ENCODE measurements at places on chromosomes 12 and 14. TPM values are rescaled to one million over a fixed set of nuclear protein-coding genes. Genes with fewer than 3 reads are reported as not detected.

DNA sequence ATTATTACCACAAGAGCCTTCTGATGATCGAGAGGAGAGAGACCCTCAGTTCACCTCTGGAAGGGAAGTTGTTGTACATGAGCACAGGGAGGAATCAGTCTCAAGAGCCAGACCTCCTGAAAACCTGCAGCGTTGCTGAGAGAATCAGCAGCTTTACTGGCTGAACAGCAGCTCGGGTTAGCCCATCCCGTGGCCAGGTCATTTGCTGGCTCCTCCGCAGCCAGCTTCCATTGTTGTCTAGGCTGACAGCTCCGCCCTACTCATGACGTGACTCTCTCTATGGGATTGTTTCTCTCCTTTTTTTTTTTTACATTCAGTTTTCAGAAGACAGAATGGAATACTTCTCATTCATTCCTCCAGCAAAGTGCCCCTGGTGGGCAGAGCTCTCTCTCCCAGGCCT is 69.9 kb downstream of the TGFB3 start:
- DNase-seq = peak; percentile 66

Gene TEX22
- 0.71 TPM for total RNA-seq

DNA sequence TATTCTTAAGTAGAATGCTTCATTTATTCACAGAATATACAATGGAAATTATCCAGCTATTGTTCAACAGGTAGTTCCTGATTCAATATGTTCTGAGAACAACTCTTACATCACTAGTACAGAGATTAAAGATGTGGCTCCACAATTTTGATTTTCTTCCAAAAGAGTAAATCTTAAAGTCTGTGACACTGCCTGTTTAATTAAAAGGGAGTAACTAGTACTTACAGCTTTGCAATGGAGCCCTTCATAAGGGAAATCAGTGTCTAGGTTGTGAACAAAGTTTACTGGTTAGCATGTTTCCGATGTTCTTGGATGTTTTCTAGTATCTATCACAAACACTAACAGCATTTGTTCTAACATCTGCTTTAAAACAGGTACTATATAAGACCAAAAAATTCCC is 30.8 kb downstream of the MIA2 start:
- no peak for DNase-seq

GRCh38 chr12:25315388-25315787 is 64.7 kb upstream of the KRAS start:
- no peak for DNase-seq

Gene IGF1
- total RNA-seq = 391 TPM

GRCh38 chr12:4275870-4276301 is 2.3 kb downstream of the CCND2 start:
- no peak for DNase-seq

GRCh38 chr14:87967496-87967895 is 25.5 kb downstream of the GALC start:
- no peak for DNase-seq

Data from posterior vena cava (tissue), 2 donors.